ENCODE measurements at places on chromosomes 3 and 15.
A peak's percentile ranks its signal among the peaks of the same experiment; 100 is the strongest.

GRCh38 chr15:38164061-38164460 lies 88.6 kb upstream of the SPRED1 start:
- DNase-seq: no peak

GRCh38 chr15:69265347-69265955 lies 33.3 kb upstream of the PAQR5 start:
- DNase-seq: peak; percentile 45

GRCh38 chr15:69809421-69809820 lies 288.3 kb downstream of the TLE3 start:
- no peak for DNase-seq

GRCh38 chr15:92637626-92638025 lies 17.9 kb downstream of the FAM174B start:
- no peak for DNase-seq

- DNase-seq: no peak
Measured at GRCh38 chr15:67102599-67102929, 37.2 kb downstream of the SMAD3 start.

- DNase-seq: no peak
Measured at GRCh38 chr3:38717355-38718240, 68.1 kb upstream of the SCN5A start.

Data from ACHN (cell line).